B cell (primary cell): ENCODE measurements at places on chromosomes 4 and X. TPM values are rescaled to one million over a fixed set of nuclear protein-coding genes. Genes with fewer than 3 reads are reported as not detected.

DNA sequence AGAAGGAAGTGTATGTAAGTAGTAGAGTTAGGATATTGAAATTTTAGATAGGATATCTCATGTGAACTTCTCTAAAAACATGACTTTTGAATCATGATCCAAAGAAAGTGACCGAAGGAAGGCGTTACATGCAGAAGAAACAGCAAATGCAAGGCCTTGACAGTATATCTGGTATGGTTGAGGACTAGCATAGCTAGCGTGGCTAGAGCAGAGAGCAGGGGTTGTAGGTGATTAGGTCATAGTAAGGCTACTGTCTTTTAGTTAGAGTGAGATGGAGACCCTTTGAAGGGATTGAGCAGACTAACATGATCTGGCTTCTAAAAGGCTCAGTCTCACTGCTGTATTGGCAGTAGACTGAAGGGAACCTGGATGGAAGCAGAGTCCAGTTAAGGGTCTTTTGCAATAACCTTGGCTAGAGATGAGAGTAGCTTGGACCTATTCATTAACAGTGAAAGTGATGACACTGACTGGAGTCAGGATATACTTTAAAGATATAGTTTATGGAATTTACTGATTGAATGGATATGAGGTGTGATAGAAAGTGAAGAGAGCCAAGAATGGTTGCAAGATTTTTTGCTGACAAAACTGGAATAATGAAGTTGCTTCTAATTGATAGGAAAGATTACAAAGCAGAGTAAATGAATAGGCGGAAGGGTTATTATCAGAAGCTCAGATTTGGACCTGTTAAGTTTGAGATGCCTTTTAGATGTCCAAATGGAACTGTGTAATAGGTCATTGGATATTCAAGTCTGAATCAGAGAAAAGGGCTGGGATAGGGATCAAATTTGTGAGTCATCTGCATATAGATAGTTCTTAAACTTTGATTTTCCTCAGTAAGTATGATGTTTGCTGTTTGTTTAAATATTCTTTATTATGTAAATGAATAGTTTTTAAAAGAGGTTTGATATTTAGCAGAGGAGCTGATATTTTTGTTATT lies 59.8 kb downstream of the MRPL1 start:
- DNase-seq, result no peak

GRCh38 chr4:113146876-113147358 lies 97.5 kb downstream of the ANK2 start:
- DNase-seq, result no peak

GRCh38 chr4:41455206-41455605 lies 82.8 kb upstream of the LIMCH1 start:
- no peak for DNase-seq

DNA sequence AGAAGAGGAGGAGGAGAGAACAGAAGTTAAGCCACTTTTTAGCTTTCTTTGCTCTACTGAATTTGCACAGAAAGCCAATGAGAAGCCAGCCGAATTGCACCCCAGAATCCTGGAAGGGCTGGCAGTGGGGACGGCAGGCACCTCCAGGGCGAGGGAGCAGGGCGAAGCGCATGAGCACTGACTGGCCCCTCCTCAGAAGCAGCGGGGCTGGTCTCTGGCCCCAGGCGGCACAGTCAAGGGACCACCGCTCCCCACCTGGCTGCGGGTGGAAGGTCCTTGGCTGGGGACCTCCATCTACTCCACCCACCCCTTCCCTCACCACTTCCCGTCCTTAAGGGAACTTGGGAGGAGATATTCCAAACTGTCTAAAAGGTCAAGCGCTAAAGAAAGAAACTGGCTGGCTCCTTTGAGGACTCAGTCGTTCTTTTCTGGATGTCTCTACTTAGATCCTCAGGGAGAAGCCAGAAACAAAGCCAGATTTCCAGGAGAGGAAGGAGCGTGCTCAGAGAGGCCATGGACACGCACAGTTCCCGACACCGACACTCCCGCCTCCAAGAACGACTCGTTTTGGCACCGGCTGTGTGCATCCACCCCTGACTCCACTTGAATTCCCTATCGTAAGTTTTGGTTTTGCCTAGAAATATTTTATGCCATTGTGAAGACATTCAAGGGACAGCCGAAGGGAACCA lies 59.5 kb upstream of the CRMP1 start:
- no peak for DNase-seq

DNA sequence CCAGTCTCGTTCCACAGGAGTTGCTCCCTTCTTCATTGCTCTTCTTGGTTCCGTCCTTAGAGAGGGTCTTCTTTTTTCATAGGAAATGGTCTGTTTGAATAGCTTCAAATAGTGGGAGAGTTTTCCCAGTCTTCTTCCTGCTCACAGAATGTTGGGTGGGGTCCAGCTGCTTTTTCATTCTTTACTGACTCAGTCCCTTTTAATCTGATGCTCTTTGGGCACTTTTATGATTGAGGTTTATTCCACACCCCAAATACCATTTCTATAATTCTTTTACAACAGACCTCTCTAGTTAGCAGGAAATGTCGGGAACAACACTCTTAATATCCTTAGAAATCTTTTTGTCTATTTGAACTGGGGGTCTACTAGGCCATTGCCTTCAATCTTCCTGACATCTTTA lies 239.5 kb downstream of the PRDM5 start:
- no peak for DNase-seq

DNA sequence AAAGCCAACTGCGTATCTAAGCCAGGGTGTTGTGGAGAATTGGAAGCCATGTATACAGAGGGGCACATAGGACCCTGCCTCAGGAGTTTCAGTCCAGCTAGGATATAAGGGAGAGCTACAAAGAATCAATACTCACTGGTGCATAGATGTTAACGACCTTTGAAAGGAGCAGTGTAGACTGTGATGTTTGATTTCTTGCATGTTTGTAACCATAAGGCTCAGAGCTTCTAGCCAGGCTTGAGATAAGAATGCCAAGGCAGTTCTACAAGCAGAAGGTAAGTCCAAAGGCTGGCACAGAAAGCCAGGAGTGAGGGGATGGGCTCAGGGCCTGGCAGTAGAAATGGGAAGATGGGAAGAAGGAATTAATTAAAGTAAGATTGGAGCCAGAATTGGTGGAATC lies 75.7 kb downstream of the CC2D2A start:
- no peak for DNase-seq

GRCh38 chrX:66638591-66639500 lies at the start of gene EDA2R:
TSS of gene EDA2R (minus strand) at chrX:66639078. CDS start at chrX:66616020, 23,058 bp downstream.
- peak; percentile 41 for DNase-seq

DNA sequence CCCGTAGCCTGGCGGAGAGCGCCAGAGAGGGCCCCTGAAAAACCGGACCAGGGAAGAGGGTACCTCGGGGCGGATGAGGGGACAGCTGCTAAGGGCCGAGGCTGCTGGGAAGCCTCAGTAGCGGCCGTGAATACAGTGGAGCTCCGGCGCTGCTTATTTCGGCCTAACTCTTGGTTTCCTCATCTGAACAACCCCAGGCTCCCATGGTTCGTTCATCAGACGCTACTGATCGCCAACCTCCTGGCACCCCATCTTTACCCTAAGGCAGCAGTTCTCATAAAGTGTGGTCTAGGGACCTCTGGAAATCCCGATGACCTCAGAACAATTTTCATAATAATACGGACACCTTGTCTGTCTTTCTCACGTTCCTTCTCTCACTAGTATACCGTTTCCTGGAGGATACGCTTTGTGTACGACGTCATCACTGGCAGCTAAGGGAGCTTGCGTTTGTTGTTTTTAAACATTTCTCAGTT lies 645 bp upstream of the RAB28 start:
- no peak for DNase-seq

GRCh38 chr4:9762823-9763475 lies 18.5 kb upstream of the DRD5 start:
- DNase-seq, result peak; percentile 48

DNA sequence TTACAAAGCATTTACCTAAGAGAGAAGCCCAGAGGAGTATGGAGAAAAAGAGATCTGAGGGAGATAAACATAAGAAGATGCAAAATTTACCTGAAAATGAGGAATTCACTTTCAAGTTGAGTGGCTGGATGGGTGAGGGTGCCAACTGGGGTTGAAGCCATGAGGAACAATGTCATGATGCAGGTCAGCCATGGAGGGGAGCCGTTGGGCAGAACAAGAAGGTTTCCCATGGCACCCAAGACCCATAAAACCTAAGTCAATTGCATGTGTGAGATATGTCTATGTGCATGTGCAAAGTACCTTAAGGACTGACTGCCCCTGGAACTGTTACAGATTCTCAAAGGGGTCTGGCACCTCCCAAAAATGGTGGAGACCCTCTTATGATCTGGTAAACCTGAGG lies 46.6 kb upstream of the PRRG1 start:
- DNase-seq, result no peak

DNA sequence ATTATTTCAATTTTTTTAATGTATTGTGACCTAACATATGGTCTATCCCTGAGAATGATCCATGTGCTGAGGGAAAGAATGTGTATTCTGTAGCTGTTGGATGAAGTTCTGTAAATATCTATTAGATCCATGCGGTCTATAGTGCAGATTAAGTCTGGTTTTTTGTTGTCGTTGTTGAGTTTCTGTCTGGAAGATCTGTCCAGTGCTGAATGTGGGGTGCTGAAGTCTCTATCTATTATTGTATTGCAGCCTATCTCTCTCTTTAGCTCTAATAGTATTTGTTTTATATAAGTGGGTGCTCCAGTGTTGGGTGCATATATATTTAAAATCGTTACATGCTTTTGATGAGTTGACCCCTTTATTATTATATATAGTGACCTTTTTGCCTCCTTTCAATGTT lies 26.2 kb upstream of the PAGE3 start:
- no peak for DNase-seq

DNA sequence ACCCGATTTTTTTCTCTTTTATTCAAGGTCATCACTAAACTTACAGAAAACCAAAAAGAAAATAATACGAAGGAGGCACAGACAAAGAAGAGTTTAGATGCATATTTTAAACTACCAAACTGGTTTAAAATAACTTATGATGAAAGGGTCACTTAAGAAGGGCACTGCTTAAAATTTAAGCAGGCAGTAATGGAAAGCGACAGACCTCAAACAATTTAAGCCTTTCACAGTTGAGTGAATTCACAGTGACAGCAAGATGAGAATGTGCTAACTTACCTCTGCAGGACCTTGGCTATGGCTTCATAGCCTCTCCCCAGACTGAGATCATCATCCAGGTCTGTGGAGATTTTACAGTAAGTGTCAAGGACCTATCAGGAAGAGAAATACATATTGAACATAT lies 112.1 kb downstream of the TTC29 start:
- DNase-seq, result no peak

GRCh38 chrX:99777912-99778311 lies 632.2 kb downstream of the PCDH19 start:
- DNase-seq, result no peak

GRCh38 chr4:75820197-75820596 lies 82.1 kb downstream of the PPEF2 start:
- DNase-seq, result no peak

DNA sequence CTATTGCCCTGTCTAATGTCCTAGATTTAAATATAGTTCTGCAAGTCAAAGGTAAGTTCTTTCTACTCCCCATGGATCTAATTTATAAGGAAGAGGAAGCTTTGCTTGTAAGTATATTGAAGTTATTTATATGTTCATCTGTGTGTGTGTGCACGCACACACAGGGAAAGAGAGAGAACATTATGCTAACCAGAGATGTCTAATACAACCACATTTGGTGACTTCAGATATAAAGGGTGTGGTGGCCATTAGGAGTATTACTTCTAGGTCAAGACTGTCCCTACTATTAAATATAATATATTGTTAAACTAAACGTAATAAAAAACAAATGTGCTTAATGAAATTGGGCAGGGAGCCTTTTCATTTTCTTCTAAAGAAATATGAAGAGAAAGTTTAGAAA lies 4.1 kb downstream of the DCK start:
- DNase-seq, result no peak

GRCh38 chr4:48254381-48255071 lies 15.1 kb downstream of the TEC start:
- DNase-seq, result no peak

GRCh38 chr4:187602339-187603092 lies 393.1 kb upstream of the ZFP42 start:
- no peak for DNase-seq

DNA sequence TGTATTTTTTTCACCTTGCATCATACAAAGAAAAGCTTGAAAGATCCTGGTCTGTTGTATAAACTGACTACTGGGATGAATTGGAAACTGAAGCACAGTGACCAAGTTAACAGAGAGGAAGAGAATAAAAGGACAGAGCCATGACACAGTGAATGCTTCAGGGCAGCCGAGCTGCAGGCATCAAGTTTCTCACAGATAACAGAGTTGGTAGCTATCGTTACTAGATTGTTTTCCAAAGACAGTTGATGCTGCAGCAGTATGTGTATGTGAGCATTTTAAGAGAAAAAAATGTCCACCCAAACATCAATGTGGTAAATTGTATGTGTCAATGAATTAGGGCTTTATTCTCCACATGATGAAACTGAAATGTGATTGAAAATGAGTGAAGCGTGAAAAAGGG lies 1032.7 kb downstream of the ADGRL3 start:
- no peak for DNase-seq

- DNase-seq, result peak; percentile 55
These were observed 7.1 kb downstream of the KLF3 start for GRCh38 chr4:38670939-38671591.

DNA sequence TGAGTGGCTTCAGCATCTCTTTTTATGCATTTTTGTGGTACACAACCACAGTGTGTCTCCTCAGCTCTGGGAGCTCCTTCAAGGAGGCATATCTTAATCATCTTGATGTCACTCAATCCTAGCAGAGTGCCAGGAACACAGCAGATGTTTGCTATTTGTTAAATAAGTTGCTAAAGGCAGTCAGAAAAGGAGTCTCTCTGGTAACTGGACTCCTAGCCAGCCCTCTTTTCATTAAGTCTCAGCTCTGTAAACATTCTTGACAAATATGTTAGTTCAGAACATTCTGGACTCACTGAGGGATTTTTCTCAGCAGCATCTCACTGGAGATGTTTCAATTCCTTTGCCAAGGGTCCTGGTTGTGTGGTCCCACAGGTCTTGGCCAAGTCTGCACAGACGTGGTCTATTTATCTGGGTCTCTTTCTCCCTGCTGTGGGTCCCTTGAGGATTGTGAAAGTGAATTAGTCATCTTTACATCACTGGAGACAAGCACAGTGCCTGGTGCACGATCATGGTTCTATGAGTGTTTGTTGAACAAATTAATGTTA lies 20.3 kb upstream of the FAM9C start:
- DNase-seq, result no peak

Gene LRRC66
- 0.17 and 0.37 TPM in 2 replicates for polyA plus RNA-seq

Gene ASB5
- not detected in 2 replicates for polyA plus RNA-seq

Gene EDA
- 0.04 and 0.10 TPM in 2 replicates for polyA plus RNA-seq

Gene DUX4
- polyA plus RNA-seq, result not detected in 2 replicates

Gene LNX1
- polyA plus RNA-seq, result not detected in 2 replicates

Gene IGFBP7
- 0.37 and 0.50 TPM in 2 replicates for polyA plus RNA-seq

Gene DCTD
- 61.0 and 77.1 TPM in 2 replicates for polyA plus RNA-seq

Gene ZMAT1
- polyA plus RNA-seq, result 20.6 and 33.0 TPM in 2 replicates

Gene RTL3
- polyA plus RNA-seq, result not detected in 2 replicates

Gene FGFR3
- not detected in 2 replicates for polyA plus RNA-seq

Gene GPR173
- 0.12 and 0.50 TPM in 2 replicates for polyA plus RNA-seq

Gene TMEM35A
- not detected in 2 replicates for polyA plus RNA-seq

Gene ARHGAP24
- 48.4 and 51.4 TPM in 2 replicates for polyA plus RNA-seq

Gene COL25A1
- polyA plus RNA-seq, result not detected in 2 replicates

Gene PRRG1
- not detected in 2 replicates for polyA plus RNA-seq
